Panc1 (cell line): ENCODE measurements at places on chromosomes 12 and 14.

DNA sequence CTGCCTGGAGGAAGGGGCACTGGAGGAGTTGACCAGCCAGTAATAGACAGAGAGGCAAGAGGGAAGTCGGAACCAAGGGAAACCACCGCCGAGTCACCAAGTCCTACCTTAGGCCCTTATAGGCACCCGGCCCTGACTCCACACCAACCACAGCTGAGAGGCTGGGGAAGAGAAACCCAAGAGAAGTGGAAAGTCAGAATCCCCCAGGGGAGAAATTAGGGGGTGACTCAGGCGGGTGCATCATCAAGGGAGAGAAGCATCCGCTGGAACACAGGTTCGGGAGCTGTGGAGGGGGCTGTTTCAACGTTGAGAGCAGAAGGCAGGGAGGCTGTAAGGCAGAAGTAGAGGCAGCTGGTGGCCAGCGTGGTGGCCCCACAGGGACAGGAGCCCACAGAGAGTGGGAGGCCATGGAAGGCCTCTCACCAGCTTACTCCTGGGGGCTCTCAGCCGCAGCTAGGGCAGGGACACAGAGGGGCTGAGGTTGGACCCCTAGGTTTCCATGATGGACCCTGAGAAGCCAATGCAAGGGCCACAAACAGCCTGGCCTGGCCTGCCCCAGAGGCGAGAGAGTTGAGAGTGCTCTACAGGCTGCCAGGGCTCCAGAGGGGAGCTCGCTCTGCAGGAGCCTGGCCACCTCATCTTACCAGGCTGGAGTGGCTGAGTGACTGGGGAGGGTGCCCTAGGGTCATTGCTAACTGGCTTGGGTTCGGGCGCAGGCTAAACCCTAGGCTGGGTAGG, 1.4 kb upstream of the TRMT61A start:
- no peak for DNase-seq

DNA sequence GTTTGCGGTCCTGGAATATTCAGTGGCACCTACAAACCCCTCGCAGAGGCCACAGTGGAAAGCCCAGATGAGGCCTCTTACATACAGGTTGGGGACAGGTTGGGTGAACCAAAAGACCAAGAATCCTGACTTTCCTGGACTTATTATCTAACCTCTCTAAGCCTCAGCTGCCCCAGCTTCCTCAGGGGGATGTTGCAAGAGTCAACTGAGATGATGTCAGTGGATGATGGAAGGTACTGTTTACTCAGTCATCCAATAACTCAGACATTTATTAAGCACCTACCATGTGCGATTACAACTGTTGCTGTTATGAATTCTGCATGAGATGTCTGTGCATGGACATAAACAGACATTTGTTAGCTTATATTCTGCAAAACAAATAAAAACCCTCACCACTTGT, 72.8 kb downstream of the RFX4 start:
- DNase-seq: no peak

DNA sequence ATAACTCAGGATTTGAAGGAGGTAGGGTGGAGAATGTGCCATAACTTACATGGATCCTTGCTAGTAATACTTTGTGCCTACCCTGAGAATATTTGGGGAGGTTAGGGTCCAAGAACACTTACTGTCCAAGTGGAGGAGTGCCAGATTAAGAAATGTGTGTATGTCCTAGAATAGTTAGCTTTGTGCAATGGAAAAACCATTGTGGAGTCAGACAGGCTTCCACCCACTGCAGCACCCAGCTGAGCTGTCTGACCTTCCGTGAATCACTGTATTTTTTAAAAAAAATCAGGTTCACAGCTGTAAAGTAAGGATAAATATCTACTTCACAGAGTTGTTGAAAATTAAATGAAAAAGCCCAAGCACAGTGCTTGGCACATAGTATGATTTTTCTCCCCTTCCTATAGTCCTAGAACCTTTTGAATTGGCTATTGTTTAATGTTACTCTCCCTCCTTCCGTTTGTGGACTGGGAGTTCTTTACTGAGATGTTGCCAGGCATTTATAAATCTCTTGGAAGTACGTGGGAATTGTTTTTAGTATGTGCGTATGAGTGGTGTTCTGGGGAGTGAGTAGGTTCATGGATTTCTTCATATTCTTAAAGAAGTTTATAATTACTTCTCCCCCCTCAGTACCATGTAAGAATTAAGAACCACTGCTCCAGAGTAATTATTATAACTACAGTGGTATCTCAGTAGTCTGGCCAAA, 9.2 kb downstream of the RAB21 start:
- DNase-seq: no peak

DNA sequence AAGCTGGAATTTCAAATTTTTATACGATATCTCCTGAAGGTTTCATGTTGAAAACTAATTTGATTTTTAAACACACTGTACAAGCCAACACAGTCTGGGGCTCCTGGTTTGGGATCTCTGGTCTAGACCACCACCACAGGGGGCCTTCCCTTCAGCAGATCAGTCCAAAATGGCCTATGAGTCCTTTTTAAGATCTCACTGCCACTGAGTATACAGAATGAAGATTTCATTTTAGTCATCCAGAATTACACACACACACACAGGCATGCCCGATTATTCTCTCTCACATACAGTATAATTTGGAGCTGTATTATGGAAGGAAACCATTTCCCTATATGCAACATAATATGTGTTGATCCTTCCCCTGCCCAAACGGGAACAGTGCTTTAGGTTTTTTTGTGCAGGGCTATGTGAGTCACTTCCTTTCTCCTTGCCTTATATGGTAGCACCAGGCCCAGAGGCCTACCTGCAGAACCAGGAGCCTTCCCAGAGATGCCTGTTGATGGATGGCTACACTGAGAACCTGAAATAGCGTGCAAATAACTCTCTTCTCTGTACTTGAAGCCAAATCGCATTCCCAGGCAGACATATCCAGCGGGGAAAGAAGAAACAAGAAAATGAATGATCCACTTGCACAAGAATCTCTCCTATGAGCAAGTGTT, 28.1 kb upstream of the WNK1 start:
- peak; percentile 7 for DNase-seq

DNA sequence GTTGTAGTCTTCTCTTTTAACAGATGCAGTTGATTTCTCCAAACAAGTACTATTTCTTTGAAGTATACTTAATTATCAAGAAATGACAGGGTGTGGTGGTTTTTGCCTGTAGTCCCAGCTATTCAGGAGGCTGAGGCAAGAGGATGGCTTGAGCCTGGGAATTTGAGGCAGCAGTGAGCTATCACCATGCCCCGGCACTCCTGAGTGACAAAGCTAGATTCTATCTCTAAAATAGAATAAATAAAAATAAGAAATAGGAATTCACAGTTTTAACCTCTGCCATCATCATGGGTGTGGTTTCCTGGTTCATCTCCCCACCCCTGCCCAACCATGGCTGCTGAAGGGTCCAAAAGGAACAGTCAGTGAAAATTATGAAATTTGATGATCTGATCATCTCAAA, 290.2 kb upstream of the FLRT2 start:
- DNase-seq: no peak

GRCh38 chr12:116420227-116420880, 138.8 kb upstream of the MAP1LC3B2 start:
- no peak for DNase-seq

DNA sequence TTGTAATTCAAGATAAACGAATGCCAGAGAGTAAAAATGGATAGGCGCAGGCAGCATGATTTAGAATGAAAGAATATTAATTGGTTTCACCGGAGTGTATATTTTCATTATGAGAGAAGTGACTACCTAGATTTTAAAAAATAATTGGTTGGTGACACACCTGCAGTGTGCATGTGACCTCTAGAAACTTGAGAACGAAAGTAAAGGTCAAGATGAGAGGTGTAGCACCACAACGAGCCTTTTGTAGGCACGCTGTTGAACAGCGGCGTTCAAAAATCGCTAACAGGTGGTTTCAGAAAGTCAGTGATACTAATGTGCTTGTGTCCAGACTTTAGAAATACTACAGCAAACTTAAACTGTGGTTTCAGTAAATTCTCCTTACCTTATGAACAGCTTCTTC, 123.8 kb downstream of the NPAS3 start:
- DNase-seq: no peak

- no peak for DNase-seq
Measured at GRCh38 chr12:131904346-131904745, 9.9 kb downstream of the ULK1 start.

GRCh38 chr12:124613151-124613585, 45.8 kb upstream of the NCOR2 start:
- DNase-seq: no peak

DNA sequence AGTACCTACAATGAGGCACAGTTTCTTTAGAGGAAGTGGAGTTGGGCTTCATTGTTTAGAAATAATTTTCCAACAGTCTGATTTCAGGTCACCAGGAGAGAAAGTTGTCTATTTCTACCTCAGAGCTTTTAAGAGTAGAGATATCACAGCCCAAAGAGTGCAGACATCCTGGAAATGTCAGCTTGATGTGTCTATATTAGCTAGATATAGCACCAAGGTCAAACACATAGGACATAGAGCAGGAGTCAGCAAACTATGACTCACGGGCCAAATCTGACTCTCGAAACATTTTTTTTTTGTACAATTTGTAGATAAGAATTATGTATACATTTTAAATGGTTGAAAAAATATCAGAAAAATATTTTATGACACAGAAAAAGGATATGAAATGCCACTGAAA, 53.7 kb downstream of the KCNC2 start:
- DNase-seq: no peak

GRCh38 chr14:79077096-79077495, 906.9 kb downstream of the NRXN3 start:
- no peak for DNase-seq

GRCh38 chr14:54650331-54650958, 83.5 kb downstream of the SAMD4A start:
- DNase-seq: no peak

DNA sequence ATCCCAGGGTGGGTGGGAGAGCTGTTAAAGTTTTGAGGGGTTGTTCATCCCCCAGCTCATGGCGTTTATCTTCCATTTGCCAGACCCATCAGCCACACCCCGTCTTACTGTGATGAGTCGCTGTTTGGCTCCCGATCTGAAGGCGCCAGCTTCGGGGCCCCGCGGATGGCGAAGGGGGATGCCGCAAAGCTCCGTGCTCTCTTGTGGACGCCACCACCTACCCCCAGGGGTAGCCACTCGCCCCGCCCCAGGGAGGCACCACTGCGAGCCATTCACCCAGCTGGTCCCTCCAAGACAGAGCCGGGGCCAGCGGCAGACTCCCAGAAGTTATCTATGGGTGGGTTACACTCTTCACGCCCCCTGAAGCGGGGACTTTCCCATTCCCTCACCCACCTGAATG, 5.7 kb downstream of the RITA1 start:
- DNase-seq: no peak

- no peak for DNase-seq
Measured at GRCh38 chr14:90654831-90655276, 161.4 kb downstream of the TTC7B start.

DNA sequence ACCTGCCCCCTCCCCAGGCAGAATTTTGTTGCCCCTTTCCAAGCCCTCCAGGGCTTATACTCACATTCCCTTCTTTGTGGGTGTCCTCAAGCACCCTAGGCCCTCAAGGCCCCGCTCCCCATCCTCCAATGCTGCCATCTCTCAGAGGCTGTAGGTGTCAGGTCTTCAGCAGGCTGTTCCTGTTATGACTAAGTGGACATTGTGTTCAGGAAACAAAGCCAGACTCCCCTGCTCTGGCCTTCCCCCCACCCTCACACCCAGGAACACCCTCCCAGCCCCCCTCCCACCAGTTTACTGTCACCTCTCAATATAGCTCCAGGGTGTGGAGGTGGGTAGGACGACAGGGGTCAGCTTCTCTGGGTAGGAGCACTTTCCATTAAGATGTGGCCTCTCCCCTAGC, 1.4 kb upstream of the MYH6 start:
- no peak for DNase-seq

GRCh38 chr14:78605897-78606500, 435.8 kb downstream of the NRXN3 start:
- no peak for DNase-seq

DNA sequence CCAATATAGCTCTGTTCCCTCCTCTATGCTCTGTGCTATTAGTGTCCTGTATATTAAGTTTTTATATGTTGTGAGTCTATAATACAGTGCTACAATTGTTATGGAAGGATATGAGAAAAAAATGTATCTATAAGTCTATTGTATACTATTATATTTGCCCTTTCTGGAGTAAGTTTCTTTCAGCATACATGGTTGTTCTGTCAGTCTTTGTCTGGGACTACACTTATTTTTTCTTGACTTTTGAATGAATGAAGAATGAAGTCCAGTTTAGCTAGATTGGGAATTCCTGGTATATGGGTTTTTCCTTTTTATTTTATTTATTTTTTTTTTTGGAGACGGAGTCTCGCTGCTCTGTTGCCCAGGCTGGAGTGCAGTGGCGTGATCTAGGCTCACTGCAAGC, 76.0 kb upstream of the DNM1L start:
- DNase-seq: no peak

- no peak for DNase-seq
Measured at GRCh38 chr14:97824218-97824617, 1027.0 kb downstream of the VRK1 start.

DNA sequence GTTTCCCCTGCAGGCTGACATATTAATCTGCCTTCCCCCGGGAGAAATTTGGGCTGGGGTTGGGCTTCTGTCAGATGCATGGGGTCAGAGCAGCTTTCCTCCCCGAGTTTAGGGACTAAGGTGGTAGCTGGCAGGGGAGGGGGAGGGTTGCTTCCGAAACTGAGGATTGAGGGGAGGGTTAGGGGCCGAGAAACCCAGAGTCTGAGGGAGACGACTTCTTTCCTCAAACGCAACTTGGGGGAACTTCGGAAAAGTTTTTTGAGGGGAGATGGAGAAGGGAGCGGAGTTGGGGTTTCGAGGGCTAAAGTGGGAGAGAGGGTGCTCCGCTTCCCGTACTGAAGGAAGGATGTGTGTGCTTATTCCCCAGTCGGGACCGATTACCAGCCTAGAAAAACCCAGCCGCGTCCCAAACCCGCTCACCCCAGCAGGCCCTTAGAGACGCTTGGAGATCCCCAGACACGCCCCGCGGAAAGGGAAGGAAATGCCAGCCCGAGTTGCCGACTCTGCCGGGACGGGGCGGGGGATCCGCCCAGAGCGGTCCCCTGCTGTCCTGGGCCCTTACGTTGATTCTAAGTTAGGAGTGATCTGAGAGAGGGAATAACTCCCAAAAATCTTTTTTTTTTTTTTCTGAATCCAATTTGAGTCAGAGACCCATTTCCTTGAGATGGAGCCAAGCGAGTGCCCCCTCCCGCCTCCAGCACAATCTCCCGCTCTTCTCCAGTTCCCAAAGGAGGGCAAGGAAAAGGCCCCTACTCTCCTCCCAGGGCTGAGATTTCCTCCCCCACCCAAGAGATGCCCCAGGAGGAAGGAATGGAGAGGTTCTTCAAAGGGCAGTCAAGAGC, 61.9 kb downstream of the SMUG1 start:
- DNase-seq: no peak

GRCh38 chr14:54387328-54387727, 9.5 kb upstream of the CDKN3 start:
- DNase-seq: no peak
